ENCODE measurements at places on chromosomes 7 and 10. TPM values are rescaled to one million over a fixed set of nuclear protein-coding genes. Genes with fewer than 3 reads are reported as not detected.

OR2A1 gene
- 0.39 TPM for polyA plus RNA-seq

HSPA12A gene
- 33.9 TPM for polyA plus RNA-seq

CDC14C gene
- not detected for polyA plus RNA-seq

TMEM168 gene
- 43.5 TPM for polyA plus RNA-seq

FAM25G gene
- not detected for polyA plus RNA-seq

EXOSC1 gene
- polyA plus RNA-seq, result 31.8 TPM

SLC18A3 gene
- not detected for polyA plus RNA-seq

MDH2 gene
- polyA plus RNA-seq, result 212 TPM

APBB1IP gene
- polyA plus RNA-seq, result 1.8 TPM

HMX3 gene
- polyA plus RNA-seq, result not detected

SPOCK2 gene
- polyA plus RNA-seq, result 168 TPM

POP7 gene
- polyA plus RNA-seq, result 25.9 TPM

C7orf33 gene
- polyA plus RNA-seq, result not detected

PNLIPRP2 gene
- not detected for polyA plus RNA-seq

GIMAP2 gene
- 9.7 TPM for polyA plus RNA-seq

FLNC gene
- polyA plus RNA-seq, result 10.8 TPM

MAGI2 gene
- polyA plus RNA-seq, result 35.4 TPM

PRTFDC1 gene
- 43.1 TPM for polyA plus RNA-seq

PKD2L1 gene
- 0.18 TPM for polyA plus RNA-seq

TFAM gene
- polyA plus RNA-seq, result 78.3 TPM

FAM25A gene
- not detected for polyA plus RNA-seq

IL6 gene
- polyA plus RNA-seq, result not detected

MMD2 gene
- polyA plus RNA-seq, result not detected

LRRTM3 gene
- 4.2 TPM for polyA plus RNA-seq

LRIT1 gene
- not detected for polyA plus RNA-seq

CYP2C19 gene
- not detected for polyA plus RNA-seq

EBLN1 gene
- not detected for polyA plus RNA-seq

SPDYE9 gene
- 0.35 TPM for polyA plus RNA-seq

NSMCE4A gene
- 78.4 TPM for polyA plus RNA-seq

CPA1 gene
- polyA plus RNA-seq, result 1.7 TPM
